ENCODE measurements at places on chromosomes 12 and 14.

DNA sequence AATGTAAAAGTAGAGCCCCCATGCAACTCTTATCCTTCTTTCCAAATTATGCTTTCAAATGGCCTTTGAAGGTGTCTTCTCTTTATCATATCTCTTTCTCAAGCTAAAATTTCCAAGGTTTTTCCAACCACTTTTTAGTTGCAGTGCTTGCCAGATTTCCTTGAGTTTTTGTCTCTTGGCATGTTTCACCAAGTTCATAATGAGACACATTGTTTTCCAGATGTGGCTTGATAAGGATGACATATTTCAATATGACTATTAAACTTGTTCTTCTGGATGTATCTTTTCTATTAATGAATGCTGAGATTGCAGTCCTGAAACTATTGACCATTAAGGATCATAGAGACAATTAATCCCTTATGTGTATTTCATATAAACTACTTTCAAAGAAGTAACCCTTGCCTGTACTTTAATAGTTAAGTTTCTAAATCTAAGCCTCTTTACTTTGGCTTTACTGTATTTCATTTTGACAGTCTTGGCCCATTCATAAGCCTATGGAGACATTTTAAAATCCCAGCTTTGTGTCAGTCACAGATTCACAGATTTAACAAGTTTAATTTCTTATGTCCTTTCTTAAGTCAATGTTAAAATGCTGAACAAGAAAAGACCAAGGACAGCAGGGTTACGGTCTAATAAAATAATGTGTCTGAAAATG, 151.5 kb downstream of the LRFN5 start:
- no peak for DNase-seq

DNA sequence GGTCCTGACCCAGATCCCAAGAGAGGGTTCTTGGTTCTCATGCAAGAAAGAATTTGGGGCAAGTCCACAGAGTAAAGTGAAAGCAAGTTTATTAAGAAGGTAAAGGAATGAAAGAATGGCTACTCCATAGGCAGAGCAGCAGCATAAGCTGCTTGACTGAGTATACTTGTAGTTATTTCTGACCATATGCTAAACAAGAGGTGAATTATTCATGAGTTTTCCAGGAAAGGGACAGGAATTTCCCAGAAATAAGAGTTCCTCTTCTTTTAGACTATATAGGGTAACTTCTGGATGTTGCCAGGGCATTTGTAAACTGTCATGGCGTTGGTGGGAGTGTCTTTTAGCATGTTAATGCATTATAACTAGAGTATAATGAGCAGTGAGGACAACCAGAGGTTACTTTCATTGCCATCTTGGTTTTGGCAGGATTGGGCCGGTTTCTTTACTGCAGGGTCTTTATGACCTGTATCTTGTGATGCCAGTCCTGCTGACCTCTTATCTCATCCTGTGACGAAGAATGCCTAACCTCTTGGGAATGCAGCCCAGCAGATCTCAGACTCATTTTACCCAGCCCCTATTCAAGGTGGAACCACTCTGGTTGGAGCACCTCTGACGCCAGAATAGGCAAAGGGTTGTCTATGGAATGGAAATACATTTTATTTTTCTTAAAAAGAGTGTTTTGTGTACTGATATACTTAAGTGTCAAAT, 113.8 kb downstream of the OTOGL start:
- no peak for DNase-seq

DNA sequence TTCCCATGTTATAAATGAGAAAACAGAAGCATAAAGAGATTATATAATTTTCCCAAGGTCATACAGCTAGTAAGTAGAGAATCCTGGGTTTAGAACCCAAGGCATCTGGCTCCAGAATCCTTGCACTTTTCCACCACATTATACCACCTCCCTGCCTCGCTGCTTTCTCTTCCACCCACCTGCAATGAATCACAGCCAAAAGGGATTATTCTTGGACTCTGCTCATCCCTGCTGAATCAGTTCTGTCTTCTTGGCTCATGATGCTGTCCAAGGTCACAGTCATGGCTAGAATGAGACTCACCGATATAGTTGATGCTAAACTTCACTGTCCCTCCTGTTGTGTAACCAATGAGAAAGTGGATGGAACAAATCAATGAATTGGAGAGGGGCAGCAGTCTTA, 356.6 kb downstream of the FUT8 start:
- DNase-seq: no peak

DNA sequence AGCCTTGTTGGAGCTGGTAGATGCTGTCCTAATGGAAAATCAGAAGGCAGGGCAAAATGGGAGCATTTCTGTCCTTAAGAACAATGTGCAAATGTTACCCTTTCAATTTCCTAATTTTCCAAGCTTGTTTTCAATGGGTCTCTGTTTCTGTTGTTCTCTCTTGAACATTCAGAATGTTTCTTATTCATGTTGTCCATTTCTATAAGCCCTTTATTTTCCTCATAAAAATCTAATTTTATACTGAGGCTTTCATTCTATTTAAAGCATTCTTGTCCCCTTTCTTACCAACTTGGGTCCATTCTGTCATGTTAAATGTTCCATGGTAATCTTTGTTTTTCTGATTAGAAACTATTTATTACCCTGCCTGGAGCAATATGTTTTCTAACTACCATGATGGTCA, 125.0 kb downstream of the PRIMA1 start:
- DNase-seq: no peak

- DNase-seq: no peak
These were observed 1.9 kb downstream of the FOXN3 start for GRCh38 chr14:89415159-89415558.

- DNase-seq: no peak
These were observed 17.0 kb downstream of the TEDC1 start for GRCh38 chr14:105508069-105508468.

DNA sequence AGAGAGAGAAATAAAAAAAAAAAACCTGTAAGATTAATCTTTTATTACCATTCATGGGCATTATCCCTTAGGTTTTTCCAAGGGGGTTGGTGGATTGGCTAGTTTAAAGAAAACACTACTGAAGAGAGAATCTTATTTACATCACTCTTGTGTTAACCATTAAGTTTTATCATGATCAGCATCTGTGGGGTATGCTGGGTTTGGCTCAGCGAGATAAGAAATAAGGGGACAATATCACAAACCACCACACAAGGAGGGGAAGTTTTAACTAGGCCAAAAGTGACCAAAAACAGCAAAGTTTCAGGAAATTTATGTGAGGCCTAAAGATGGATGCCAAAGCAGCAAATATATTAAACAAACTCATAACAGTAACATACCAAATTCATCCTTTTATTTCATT, 548.6 kb downstream of the SLC16A7 start:
- no peak for DNase-seq

DNA sequence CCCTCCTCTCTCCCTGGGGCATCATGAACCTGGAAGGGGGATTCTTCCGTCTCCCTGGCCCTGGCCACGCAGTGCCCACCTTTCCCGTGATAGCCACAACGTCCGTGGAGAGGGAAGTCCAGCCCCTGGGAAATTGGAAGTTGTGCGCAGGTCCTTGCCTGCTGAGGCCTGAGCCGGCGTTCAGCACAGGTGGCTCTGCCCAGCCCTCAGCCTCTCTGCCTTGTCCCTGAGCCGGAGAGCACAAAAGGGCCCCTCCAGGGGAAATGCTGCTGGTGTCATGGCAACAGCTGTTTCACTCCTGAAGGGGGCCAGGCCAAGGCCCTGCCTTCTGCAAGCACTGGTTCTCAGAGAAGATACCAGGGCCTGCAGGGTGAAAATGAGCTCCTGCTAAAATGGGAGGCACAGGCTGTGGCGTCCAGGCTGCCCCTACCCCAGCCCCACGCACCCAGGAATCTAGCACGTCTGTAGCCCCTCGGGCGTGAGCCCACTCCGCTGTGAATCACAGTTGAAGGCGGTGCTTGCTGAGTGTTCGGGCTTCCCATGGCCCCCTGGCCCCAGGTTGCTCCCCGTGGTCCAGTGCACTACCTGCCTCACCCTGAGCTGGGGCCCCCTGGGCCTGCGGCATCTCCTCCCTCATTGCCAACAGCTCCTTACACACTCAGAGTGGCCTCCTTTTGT, 149.4 kb downstream of the ADGRD1 start:
- no peak for DNase-seq

DNA sequence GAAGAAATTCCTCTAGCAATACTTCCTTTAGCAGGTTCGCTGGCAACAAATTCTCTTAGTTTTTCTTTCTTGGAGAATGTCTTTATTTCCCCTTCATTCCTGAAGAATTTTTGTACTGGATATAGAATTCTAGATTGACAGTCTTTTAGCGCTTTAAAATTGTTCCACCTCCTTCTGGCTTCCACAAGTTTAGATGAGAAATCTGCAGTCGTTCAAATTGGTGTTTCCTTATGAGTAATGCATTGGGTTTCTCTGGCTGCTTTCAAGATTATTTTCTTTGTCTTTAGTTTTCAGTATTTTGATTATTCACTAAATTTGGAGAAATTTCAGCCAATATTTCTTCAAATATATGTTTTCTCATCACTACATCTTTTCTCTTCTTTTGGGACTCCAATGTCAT, 33.3 kb upstream of the FGF6 start:
- no peak for DNase-seq

DNA sequence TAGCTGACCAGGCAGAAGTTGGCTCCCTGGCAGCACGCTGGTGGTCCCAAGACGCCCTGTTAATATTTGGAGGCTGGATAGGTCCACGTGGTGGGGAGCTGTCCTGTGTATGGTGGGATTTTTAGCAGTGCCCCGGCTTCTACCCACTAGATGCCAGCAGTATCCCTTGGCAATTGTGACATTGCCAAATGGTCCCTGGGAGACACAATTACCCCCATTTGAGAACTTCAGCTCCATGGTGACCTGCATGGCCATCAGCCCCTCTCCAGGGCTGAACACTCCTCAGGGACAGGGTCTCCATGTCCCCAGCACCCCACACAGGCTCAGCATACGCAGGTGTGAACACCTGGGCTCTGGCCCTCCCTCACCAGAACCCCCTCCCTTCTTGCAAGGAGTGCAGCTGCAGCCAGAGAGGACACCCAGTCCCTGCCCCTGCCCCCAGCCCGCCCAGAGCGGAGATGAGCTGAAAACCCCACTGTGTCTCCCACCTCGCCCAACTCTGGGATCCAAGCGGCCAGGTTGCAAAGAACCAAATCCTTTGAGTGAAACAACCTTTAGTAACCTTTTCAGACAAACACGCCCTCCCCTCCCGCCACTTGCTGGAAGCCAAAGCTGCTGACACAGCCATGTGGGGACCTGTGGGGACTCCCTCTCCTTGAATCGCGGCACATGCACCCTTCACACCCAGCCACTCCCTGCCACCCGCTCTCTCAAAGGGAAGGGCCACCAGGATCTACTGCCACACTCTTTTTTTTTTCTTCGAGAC, 120.4 kb downstream of the CALM1 start:
- DNase-seq: no peak

- no peak for DNase-seq
These were observed 11.8 kb upstream of the AMN1 start for GRCh38 chr12:31740628-31741027.

DNA sequence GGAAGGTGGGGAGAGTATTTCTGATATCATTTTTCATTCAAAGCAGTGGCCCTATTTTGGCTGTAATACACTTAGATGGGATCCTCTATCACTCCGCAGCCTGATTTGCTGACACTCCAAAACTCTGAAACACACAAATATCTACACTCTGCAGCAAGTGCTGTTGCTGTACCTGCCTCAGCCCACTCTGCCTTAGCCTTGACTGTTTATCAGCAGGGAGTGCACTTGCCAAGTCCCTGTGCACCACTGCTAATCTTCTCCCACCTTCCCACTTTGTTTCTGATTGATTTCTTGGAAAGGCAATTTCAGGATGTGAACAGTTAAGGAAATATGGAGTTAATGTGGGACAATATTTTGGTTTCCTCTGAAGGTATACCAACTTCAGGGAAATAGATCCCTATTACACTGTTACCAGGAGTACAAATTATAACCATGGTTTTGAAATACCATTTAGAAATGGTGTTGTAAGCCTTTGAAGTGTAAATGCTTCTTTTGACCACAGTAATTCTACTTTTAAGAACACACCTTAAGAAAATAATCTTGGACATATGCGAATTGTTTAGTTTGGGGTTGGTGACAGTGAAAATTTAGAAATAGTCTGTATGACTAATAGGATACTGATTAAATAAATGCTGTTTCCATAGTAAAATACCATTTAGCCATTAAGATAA, 59.3 kb downstream of the MBIP start:
- DNase-seq: no peak

DNA sequence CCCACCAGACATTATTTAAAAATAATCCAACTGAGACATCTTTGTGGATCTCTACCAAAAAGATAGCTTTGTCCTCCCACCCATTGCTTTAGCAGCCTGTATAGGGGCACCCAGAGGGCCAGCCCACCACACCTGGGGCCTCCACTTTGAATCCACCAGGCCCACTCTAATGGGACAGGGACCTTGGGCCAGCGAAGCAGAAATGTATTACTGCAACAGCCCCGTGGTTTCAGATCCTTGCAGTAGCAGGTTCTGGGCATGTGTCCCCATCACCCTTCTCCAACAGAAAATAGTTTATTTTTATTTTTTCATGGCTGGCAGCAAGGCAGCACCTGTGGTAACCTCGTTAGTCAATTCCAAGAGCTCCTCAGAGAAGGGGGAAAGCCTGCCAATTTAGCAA, 218.4 kb downstream of the ZFP36L1 start:
- no peak for DNase-seq

DNA sequence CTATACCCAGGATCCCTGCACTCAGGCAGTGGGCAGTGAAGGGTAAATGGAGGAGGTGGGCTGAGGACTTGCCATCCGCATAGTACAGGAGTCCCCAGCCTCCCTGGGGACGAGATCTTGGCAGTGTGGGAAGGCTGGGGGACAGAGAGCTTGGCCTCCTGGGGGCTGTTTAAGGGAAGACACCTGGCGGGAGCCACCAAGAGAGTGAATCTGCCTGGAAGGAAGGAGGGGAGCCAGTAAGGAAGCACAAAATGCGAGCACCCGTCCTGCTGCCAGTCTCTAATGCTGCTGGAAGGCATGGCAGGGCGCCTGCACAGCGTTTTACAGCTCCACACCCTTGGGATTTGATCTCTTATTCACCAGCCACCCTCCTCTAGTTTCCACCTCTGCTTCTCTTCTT, 7.4 kb upstream of the KRT2 start:
- no peak for DNase-seq

- no peak for DNase-seq
These were observed 18.9 kb upstream of the SMUG1 start for GRCh38 chr12:54207539-54208294.

- DNase-seq: no peak
These were observed 43.6 kb downstream of the ETV6 start for GRCh38 chr12:11693067-11693466.

DNA sequence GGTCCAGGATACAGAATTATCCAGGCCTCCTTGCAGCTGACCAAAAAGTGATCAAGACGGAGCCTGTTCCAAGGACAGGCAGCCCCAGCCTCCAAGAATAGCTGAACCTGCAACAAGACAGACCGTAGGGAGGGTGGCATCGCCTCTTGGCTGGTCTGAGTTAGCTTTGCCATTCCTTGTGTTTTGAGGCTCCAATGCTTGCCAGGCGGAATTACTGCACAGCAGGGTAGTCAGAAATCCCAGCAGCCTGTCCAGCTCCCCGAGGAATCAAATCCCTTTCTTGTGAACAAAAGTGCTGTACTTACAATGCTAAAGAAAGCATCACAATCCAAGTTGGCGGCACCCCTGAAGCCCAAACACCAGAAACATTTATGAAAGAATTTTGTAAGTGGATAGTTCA, 246.9 kb downstream of the TMEM132C start:
- no peak for DNase-seq

GRCh38 chr12:6426882-6427671, 17.7 kb upstream of the CD27 start:
- DNase-seq: no peak
